ENCODE measurements at places on chromosomes 11 and 22.
A peak's percentile ranks its signal among the peaks of the same experiment; 100 is the strongest.

GRCh38 chr11:3957437-3957836 is 102.0 kb downstream of the STIM1 start:
- DNase-seq: no peak

GRCh38 chr11:63599211-63600122 is 14.8 kb downstream of the PLAAT3 start:
- no peak for DNase-seq

GRCh38 chr11:35045236-35045820 is 93.6 kb upstream of the CD44 start:
- peak; percentile 63 for DNase-seq

DNA sequence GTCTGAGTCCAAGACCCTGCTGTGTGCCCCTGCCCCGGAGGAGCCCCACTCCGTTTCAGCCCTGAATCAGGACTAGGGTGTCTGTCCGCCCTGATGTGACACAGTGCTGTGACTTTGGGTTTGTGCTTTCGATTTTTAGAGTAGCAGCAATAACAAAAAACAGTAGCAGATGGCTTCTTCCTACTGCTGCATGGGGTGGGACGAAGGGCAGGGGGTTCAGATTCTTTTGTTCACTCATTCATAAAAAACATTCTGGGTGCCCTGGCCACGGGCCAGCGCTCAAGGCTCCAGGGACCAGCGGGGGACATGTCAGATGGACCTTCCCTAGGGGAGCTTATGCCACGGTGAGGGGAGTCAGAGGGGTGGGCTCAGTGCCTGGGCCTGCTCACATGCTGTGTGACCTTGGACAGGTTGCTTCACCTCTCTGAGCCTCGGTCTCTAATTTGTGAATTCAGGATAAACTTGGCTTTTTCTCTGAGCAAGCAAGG is 24.6 kb upstream of the PRR5 start:
- DNase-seq: no peak

DNA sequence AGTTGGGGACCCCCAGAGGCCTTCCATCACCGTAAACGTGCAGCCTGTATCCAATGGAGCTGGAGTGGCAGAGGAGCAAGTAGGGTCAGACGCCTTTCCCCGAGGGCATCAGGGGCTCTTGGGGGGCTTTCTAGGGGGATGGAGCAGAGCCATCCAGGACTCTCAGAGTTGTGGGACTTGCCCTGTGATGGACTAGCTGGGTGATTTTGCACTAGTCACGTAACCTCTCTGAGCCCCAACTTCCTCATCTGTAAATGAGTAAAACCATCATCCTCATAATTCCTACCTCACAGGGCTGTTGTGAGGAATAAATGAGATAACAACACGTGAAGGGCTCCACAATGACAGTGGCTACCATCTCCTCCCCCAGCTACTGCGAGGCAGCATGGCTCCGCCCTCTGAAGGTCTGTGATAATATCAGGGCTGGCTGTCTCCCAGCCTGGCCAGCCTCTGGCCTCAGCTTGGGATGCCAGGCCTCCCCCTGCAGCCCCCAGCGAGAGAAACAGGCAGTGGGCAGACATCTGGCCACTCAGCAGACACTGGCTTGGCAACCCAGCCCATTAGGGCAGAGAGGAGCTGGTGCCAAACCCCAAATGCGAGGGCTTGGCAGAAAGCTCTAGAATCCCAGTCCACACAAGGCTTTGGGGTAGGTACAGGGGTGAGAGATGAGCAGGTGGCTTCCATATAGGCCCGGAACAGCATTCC is 6.7 kb downstream of the USP2 start:
- DNase-seq: no peak

DNA sequence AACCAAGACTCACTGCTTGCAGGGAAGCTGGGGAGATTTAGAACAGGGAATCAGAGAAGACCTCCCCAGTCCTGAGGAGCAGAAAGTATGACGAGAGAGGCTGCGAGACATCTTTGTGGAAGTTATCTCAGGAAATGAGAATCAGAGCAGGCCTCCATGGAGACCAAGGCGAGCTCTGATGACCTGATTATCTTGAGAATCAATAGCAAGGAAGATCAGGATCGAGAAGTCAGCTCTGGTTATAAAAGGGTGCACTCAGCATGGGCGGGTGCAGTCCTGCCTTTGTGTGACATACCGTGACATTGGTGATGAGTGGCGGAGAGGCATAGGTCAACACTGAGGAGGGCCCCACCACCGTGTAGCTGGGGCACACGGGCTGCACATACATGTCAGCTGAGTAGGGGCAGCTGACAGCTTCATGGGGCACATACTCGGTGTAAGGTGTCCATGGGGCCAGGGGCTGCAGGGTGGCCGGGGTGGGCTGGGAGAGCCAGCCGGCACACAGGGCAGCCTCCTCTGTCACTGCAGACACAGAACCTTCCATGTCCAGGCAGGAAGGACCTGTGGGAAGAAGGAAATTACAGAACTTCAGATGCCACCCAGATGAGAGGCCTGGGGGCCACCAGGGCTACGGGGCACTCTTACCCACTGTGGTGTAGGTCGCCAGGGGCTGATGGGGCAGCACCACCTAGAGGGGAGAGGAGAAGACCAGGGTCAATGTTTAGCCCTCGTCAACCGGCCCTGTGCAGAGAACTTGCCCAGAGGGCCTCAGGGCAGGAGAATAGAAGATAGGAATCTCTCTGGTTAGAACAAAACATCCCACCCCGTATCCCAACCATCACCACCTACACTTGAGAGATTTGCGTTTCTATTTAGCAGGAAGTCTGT is 21.7 kb downstream of the POU2AF1 start:
- no peak for DNase-seq

DNA sequence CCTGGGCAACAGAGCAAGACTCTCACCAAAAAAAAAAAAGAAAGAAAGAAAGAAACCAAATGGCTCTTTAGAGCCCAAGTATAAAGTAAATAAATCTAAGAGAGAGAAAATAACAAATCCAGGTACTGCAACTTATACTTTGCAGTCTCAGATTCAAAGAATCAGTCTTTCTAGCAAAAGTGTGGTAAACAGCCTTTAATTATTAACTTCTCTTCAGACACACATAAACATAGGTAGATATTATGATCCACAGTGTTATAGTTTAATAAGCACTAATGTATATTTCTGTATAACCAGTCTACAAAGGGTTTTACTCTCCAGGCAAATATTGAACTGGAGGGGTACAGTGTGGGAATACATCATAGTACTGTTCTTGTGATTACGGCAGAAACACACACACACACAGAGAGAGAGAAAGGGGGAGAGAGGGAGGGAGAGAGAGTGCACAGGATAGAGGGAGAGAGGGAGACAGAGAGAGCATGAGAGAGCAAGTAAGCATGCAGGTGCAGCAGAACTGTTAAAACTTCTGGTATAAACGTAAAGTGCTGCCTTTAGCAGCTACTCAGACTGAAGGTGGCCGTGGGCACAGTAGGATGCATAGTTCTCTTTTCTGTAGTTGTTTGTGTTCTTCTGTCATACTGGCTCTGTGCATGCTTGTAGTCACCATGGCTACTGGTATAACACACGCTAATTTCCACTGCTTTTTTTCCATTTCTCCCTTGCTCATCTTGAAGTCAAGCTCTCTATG is 32.3 kb downstream of the MTMR2 start:
- no peak for DNase-seq

GRCh38 chr11:40987776-40988435 is 471.5 kb downstream of the LRRC4C start:
- DNase-seq: no peak

DNA sequence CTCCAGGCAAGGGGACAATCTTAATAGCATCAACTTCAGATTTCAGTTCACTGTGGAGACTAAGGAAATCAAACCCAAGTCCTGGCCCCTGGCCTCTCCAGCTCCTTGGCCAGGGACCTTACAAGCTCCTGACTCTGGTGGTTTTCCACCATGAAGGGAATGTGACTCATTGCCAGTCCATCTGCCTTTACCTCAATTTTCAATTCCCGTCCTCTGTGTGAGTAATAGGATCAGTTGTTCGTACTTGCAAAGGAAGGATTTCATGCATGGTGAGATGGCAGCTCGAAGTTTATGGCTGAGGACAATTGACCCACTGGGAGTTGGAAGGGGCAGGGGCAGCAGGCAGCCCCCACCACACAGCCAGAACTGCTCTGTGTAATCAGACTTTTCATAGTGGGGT is 42.5 kb downstream of the INSC start:
- no peak for DNase-seq

- DNase-seq: no peak
Measured at GRCh38 chr11:96033599-96033998, 109.7 kb upstream of the MTMR2 start.

DNA sequence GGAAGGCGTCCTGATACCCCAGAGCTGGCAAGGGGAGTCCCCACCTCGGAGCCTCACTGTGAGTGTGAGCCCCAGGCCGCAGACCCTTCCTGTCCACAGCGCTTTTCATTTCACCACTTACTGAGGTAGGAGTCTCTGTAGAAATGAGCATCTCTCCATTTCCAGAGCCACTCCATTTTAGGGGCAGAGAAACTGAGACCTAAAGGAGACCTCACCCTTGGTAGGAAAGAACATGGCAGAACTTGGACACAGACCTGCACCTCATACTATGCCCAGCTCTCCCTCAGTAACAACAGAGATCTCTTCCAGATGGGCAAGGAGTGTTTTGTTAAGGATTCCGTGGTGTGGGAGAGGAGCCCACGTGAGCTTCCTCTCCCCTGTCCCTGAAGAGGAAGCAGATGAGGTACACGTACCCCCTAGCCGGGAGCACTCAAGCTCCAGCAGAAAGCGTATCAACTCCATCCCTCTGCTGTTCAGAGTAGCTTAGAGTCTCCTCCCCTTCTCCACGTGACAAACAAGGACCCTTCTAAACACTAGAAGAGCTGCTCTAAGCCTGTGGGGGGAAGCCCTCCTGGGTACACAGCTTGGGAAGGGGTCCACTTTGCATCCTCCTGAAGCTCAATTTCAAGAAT is 532 bp upstream of the VSIG2 start:
- no peak for DNase-seq

DNA sequence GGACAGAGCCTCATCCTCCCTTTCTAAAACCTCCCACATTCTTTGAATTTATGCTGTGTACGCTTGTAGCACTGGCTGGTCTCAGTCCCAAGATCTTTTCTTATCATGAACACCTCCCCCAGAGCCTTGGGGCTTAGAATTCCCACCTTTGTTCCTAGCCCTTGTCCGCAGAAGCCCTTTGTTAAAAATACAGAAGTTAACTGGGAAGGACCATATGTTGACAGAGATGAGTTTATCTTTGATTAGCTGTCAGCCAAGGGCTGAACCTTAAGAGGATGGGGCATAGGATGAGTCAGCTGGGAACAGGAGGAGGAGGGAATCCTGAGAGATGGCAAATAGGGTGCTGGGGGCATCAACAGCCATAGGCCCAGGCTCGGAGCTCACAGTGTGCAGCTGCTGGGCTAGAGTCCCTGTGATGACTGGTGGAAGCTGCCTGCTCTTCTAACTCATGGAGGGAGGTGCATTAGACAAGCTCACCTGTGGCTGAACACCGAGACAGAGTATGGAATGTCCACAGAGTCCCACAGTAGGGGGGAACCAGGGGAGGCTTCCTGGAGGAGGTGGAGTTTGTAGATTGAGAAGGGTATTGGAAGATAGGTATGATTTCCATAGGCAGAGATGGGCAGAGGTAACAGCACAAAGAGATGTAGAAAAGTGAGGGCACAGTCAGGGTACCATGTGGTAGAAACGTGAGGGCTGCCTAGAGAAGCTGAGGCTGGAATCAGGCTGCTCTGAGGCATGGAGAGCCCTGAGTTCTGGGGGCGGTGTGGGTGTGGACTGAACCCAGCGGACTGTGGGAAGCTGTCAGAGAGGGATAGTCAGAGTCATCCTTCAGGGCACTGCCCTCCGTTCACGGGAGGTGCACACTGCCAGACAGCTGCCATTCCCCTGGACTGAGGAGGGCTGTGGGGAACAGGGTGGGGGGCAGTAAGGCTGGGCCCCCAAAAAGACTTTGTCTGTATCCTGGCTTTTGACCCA is 9.9 kb downstream of the MICAL2 start:
- no peak for DNase-seq

DNA sequence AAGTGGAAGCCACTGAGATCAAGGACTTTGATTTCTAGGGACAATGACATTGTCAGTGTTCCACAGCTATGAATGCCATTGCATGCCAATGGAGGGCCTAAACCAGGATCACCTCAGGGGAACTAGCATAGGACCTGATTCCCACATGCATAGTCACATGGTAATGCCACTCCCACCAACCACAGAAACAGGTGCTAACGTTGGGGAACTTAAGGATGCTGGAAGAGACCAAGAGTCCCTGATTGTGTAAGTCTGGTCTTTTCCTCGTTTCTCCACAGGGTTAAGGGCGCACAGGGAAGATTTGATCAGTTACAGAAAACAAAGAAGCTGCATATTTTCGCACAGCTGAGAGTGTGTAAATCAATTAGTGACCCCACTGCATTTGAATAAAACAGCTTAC is 59.4 kb upstream of the CD44 start:
- DNase-seq: no peak

DNA sequence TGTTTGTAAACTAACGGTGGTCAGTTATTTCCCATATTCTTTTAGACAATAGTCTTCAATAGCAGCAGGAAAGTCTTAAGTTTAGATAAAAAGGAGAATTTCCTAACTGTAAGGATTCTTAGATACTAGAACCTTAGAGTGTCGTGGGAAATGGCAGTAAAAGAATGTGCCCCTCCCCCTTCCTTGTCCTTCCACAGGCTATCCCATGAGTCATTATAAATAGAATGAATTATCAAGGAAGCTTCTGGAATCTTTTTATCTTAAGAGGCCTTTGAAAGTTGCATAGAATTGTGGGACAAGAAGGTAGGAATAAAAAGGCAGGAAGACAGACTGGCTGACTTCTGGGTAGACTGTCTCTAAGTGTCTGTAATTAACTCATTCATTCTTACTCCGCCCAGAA is 165.2 kb upstream of the TBCEL start:
- DNase-seq: no peak

All from stimulated activated CD4-positive, alpha-beta T cell treated with anti-CD3 and anti-CD28 coated beads, TNF-alpha, amount 100 ng/mL, for 1 hour (primary cell).